ENCODE measurements at places on chromosomes 12 and 14.

DNA sequence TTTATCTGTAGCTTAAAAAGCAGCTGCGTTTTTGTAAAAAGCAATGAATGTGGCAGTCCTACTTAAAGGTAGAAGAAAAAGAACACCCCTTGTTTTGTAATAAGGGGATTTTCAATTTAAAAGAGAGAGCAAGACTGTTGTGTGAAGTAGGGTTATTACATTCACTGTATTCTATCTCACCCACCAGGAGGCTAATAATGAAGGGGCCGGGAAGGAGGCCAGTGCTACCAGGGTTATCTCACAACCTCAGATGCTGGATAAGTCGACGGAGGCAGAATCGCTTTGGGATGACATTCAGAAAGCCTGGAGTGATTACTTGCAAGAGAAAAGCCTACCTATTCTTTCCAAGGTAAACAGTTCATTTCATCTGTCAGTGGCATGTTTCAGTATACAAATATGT lies 97.7 kb downstream of the RMST start:
- DNase-seq = no peak

- no peak for DNase-seq
These were observed 23.9 kb downstream of the CACNA1C start for GRCh38 chr12:2076728-2077127.

- DNase-seq = no peak
These were observed 212.8 kb upstream of the BMP4 start for GRCh38 chr14:54169254-54169924.

DNA sequence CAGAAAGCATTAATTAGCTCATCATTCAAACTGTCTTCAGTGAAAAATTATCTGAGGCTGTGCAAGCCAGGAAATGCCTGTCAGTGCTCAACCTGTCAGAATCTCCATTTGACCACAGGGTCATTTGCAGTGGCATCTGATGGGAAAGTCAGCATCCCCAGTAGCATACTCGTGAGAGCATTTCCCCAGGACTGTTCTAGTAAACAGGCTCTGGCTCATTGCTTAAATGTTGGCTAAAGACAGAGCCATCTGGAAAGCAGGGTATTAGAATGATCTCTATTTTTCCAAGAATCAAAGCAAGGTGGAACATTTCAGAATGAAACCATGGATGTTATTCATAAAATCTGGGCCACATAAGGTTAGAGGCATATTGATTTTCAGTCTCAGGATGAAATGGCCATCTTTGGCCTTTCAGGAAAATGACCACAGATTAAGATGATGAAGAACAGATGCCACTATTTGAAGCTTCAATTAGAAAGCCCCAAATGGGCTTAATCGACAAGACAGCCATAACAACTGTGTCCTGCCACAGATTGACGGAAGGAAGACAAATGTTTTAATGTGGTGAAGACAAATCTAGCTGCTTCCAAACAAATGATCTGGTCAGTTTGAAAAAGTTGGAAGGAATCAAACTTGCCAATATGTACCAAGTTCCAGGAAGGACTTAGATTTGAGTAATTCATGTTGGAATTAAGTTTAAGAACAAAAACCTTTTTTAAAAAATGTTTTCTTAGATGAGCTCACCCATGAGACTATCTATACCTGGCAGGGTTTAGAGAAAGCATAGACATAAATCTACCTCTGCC lies 94.0 kb upstream of the FAR2 start:
- DNase-seq = no peak

DNA sequence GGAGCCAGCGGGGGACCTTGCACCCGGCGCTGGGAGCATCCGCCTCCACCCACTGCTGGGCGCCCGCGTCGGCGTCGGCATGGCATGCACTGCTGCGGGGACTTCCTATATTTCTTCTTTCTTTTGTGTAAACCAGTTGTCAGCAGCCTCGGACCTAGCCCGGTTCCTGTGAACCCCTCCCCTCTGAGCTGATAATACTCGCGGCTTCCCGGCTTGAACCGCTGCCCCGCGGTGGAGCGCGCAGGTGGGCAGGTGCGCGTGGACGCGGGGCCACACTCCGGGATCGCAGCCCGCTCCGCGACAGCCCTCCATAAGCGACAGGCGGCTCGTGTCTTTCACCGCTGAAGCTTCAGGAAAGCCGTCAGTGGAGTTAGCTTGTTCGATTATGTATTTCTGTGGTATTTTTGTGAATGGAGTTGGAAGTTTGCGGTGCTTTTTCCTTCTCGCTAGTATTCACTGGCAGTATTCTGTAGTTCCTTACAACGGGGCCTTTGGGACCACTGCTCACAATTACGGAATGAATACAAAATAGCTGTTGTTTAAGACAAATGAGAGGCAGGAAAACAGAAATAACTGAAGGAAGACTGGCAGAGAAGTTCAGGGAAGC lies 870 bp downstream of the BMAL2 start:
- peak; percentile 43 for DNase-seq

GRCh38 chr14:25843481-25844470 lies 754.1 kb downstream of the NOVA1 start:
- DNase-seq = no peak

- DNase-seq = no peak
These were observed 23.3 kb upstream of the HMGA2 start for GRCh38 chr12:65800937-65801336.

DNA sequence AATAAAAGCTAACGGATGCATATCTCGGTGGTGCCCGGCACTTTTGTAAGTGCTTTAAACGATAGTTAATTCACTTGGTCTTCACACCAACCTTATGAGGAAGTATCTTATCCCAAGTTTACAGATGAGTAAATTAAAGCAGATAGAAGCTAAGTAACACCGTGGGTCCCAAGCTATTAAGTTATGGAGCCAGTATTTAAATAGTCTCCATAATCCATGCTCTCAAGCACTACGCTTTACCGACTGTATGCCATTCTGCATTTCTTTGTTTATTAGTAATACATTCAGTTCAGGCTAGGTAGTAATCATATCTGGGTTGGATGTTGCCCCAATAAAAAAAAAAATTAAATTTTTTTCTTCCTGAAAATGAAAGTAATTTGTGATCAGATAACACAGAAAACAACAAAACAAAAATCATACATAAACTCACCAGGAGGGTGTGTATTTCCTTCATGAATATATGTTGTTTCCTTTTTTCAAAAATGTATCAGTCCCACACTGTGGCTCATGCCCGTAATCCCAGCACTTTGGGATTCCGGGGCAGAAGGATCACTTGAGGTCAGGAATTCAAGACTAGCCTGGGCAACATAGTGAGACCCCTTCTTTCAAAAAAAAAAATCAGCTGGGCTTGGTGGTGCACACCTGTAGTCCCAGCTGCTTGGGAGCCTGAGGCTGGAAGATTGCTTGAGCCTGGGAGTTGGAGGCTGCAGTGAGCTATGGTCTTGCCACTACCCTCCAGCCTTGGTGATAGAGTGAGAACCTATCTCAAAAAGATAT lies 1.4 kb upstream of the M6PR start:
- DNase-seq = no peak

DNA sequence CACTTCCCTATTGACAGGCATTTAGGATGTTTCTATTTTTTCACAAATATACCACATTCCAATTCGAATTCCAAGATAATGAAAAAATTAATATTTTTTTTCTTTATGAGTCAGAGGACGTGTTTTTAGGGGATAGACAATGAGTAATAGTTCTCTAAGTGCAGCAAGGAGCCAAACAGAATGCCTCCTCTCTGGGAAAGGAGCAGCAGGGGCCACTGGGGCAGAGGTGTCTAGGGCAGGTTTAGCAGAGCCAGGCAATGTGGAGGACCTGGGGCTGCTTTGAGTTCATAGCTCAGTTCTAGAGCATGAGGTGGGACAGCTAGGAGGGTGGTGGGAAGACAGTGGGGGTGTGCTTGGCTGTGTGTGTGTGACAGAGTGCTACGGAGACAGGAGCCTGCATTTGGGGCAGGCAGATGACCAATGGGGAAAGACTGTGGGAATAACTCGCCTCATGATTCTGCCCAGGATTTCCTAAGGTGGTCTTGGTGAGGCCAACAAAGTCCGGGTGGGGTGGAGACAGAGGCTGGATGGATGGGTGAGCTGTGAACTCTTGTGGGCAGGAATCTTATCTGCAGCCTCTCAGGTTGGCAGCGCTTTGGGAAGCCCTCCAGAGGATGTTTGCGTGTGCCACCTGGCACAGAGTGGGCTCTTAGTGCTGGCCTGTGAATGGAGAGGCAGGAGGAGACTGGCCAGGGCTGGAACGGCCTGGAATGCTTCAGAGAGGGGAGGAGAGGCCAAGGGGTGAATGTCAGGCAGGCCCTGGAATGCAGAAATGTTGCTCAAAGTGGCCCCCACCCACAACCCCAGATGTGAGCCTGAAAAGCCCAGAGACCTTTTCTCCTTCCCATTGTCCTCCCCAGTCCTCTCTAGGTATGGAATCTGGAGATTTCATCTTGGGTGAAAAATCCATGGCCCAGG lies 2.4 kb upstream of the KRT7 start:
- DNase-seq = no peak

DNA sequence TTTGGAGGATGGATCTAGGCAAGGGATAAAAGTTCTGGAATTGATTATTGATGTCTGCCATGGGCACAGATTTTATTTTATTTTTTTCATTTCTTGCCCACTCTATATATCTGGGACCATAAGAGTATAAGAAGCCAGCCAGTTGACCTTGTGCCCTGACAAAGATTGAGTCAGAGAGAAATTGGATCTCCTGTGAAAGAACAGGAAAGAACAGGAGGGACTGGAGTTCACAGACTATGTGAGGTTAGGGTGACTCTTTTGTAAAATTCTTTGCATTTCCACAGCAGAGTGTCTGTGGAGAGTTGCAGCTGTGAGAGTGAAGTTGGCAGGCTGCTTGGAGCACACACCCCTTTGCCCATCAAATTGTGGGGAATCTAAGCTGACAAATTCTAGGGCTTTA lies 358.4 kb upstream of the TBX3 start:
- no peak for DNase-seq

- peak; percentile 12 for DNase-seq
These were observed 155.4 kb upstream of the PDE3A start for GRCh38 chr12:20212658-20213555.

- peak; percentile 45 for DNase-seq
These were observed 193.3 kb downstream of the ANO4 start for GRCh38 chr12:100987552-100988521.

DNA sequence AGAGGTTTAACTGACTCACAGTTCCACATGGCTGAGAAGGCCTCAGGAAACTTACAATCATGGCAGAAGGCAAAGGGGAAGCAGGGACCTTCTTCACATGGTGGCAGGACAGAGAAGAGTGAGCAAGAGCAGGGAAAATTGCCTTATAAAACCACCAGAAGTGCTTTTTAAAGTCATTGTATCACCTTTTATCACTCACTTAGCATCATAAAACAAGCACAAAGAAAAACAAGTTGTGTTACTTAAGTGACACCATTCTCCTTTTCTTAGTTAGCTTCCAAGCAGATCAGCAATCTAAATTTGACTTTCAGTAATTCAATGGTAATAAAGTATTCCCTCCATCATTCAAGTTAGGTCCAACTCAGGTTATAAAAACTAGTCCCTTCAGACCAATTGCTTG lies 28.5 kb downstream of the OSBPL8 start:
- no peak for DNase-seq

GRCh38 chr12:117744418-117744817 lies 224.4 kb downstream of the KSR2 start:
- no peak for DNase-seq

- DNase-seq = no peak
These were observed 165.7 kb downstream of the SRGAP1 start for GRCh38 chr12:64010069-64010686.

DNA sequence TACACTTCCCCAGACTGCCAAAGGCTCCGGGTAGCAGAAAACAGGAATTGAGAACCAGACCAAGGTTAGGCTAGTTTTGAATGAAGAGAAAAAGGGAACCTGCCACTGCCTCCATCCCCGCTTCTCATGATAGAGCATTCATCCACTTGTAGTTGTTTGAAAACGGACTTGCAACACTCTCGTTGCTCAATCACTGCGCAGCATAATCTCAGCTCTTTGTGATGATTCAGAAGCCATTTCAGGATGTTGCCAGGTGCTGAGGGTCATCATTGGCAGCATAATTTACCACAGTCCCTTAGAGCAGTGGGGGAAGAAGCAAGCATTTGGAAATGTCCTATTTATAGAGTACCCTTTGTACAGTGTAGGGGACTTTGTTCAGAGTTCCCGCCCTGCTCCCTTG lies 25.6 kb downstream of the KCNK13 start:
- DNase-seq = no peak

DNA sequence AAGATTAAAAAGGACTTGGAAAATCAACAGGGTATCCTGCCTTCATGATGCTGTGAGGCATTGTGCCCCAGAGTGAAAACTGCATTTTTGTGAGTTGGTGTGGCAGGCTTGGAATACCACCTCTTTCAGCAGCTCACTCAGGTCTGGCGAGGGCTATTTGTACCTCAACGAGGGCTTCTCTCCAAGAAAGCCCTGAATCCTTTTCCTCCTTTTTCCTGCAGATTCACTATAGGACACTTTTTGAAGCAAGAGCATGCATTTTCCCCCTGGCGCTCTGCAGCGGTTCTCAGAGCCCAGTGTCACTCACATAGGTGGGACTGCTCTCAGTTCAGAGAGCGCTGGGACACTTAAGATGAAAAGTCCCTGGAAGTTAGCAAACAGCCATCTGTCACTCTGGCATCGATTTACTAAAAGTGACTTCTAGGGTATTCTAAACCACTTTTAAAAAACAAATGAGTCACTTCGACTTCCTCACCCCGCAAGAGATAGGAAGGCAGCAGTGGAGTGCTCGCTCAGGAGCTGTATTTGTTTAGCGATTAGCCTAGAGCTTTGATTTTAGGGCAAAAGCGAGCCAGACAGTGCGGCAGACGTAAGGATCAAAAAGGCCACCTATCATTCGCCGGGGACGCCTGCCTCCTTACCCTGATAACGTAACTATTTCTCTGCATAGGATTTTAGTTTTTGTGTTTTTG lies 782 bp upstream of the LGR5 start:
- no peak for DNase-seq

- DNase-seq = no peak
These were observed 23.2 kb downstream of the ITPR2 start for GRCh38 chr12:26809611-26810285.

DNA sequence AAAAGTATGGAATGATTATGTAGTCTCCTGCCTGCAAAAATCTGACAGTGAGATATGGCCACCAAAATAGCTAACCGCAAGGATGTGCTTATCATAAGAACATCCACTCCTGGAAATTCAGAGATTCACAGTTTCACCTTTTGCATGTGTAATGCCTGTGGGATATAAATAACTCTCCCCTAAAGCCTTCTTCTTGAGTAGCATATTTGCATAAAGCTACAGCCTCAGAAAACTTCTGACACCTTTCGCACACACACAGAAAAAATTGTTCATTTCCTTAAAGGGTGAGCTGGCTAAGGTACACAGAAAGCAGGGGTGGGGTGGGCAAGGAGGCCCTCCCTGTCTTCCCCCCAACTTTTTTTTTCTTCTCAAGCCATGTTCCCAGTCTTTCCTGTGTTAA lies 3.1 kb upstream of the IGF1 start:
- no peak for DNase-seq

GRCh38 chr12:26721800-26722199 lies 111.2 kb downstream of the ITPR2 start:
- no peak for DNase-seq

GRCh38 chr14:69693801-69694729 lies 72.9 kb upstream of the SRSF5 start:
- no peak for DNase-seq

GRCh38 chr14:76778546-76779215 lies 17.4 kb downstream of the VASH1 start:
- DNase-seq = no peak

GRCh38 chr12:82645414-82645813 lies 41.3 kb upstream of the TMTC2 start:
- DNase-seq = no peak

Data from nephron progenitor cell (in vitro differentiated cells).